Activated CD4-positive, alpha-beta T cell treated with anti-CD3 and anti-CD28 coated beads for 48 hours (primary cell): ENCODE measurements at places on chromosomes 3 and 15.

DNA sequence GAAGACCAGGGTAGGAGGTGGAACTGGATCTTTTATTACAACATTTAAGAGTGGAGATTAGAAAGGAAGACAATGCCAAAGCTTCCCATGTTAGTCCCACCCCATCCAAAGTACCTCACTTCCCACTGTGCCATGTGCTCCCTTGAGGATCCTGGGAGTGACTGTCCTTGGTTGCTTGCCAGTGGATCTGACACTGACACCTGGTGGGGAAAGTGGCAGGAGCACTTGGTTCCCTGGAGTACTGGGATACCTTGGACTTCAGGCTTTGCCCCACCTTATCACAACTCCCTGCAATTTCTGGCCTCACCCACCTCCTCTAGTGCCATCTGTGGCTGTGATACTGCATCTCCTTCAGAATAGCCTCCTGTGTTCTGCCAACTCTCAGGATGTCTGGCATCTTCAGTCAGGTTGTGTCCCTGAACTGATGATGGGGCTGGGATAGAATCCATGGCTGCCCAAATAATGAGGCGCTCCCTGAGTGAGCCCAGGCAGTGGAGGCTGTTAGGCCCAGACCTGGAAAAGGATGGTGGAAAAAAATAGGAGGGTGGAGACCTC is 1.3 kb downstream of the ELL3 start:
- DNase-seq = no peak

DNA sequence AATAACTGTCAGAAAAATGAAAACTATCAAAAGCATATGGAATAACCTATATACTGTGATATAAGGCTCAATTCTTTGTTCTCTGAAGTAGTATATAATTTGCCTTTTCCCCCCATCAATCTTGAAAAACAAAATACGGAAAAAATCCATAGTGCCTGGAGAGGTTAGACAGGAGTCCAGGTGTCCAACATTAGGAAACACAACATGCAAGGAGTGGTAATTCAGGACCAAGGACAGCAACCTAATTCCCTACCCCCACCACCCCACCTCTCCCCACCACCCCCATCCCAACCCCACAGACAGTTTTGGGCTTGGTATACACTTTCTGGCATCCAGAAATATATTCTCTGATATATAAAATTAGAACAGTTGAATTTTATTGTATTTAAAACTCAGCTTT is 55.1 kb upstream of the SLC25A26 start:
- no peak for DNase-seq

- DNase-seq = no peak
These were observed 24.0 kb upstream of the ARNT2 start for GRCh38 chr15:80380154-80380553.

DNA sequence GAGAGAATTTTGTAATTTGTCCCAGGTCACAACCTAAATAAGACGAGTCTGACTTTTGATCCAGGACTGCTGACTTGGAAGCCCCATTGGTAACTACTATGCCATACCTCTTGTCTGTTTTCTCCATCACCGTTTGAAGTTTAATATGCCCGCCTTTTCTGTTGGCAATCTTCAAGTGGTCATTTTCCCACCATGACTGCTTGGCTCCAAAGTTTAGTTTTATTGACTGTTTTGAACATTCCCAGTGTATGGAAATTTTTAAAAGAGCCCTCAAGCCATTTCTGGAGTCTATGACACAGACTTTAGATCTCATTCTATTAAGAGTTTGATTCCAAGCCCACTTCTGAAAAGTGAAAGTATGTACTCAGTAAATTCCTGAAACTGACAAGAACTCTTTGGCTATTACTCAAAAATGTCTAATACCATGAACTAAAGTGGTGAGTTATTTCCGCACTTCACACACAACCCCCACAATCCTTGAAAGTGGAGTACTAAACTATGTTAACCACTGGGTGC is 136.7 kb upstream of the ADAMTS9 start:
- no peak for DNase-seq

DNA sequence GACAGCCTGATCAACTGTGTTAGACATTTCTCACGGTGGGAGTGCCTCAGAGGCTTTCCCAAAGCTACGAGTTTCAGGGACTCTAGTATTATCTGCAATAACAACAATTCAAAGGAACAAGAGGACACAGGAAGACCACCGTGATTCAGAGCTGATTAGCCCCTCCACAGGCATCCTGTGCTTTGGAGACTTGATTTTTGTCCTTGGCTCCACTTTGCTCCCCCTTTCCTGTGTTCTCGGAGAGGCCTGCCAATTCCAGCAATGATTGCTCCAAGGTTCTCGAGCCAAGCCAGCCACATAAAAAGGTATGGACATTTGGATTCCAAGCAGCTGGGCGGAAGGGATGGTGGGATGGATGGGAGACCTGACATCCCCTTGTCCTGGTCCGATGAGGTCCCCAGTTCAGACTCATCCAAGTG is 14.3 kb downstream of the EHD4 start:
- no peak for DNase-seq

DNA sequence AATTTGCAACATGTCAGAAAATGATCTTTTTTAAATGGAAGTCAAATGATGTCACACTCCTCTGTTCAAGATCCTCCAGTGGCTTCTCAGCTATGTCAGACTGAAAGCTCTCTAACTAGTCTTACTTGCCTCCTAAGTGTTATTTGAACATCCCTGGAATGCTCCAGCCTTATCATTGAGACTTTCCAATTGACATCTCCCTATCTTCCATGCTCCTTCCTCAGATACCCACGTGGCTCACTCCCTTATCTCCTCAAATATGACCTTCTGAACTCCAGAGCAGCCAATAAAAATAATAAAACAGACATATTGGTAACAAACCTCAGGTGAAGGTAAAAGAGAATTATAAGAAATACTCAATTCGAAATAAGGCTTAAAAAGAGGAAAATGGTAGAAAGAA is 25.5 kb upstream of the AADAC start:
- DNase-seq = no peak

DNA sequence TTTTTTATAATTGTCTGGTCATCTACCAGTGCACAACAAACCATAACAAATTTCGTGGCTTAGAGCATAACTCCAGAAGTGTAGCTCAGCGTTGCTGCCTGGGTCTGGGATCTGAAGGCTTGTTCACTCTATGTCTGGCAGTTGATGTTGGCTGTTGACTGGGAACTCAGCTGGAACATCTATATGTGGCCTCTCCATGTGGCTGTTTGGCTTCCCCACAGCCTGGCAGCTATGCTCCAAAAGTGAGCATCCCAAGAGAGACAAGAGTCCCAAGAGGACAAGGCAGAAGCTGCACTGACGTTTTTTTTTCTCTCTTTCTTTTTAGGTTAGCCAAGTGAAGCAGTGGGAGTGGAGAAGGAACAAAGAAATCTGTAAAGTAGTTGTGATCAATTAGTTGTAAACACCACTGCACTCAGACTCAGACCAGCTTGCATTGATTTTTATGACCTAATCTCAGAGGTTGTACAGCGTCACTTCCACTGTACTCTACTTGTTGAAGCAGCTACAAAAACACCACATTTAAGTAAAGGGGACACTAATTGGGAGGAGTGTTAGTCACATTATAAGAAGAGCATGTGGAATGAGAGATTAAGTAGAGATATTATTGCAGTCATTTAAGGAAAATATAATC is 2.5 kb upstream of the GPR176 start:
- no peak for DNase-seq

- DNase-seq = no peak
These were observed 41.0 kb downstream of the BHLHE40 start for GRCh38 chr3:5020242-5020722.

DNA sequence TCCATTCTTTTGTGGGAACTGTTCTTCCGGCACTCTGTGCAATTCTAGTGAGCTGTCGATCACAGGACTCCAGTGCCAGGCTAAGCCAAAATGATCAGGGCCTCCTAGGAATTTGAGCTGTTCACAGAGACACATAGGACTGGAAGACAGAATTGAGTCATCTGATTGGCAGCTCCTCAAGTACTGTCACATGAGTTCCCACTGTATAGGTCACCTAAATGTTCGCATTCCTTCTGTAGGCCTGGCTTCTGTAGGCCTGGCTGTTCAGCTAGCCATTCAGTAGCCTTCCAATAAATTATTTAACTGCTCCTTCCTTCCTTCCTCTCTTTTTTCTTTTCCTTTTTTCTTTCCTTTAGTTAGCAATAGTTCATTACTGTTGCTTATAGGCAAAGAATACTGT is 4.3 kb downstream of the PROS1 start:
- DNase-seq = no peak

GRCh38 chr3:5312290-5312689 is 124.8 kb downstream of the EDEM1 start:
- DNase-seq = no peak

GRCh38 chr3:50194903-50195500 is 3.6 kb downstream of the GNAT1 start:
- DNase-seq = peak; percentile 59

DNA sequence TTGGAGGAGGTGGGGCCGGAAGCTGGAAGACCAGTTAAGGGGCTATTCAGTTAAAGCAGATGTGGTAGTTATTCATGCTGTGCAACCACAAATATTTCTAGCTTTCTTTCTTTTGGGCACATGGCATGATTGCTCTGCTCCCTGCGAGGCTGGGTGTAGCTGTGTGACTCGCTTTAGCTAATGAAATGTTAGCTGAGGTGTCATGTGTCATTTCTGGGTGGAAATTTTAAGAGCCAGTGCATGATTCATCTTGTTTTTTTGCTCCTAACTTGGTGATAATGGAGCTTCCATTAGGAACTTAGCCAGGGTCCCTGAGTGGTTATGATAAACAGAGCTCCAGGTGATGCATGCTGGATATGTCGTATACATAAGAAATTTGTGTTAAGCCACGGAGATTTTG is 300.6 kb downstream of the SATB1 start:
- peak; percentile 7 for DNase-seq

DNA sequence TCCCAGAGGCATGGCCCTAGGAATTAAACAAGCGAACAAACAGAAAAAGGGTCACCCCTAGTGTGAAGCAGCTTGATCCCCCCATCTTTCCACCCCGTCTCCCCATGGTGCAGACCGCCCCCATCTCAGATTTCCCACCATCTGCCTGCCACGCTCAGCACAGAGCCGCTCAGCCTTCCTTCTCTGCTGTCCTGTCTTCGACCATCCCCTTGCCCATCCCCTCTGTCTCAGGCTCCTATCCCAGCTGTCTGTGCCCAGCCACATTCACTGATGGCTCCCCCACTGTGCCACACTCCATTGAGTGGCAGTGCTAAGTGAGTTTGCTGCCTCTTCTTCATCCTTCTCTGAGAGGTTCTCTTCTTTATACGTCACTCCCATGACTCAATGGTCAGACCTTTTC is 11.7 kb upstream of the BTBD1 start:
- no peak for DNase-seq

GRCh38 chr3:101939361-101940049 is 90.2 kb downstream of the NFKBIZ start:
- no peak for DNase-seq

GRCh38 chr3:61574854-61575253 is 13.5 kb downstream of the PTPRG start:
- DNase-seq = no peak

- no peak for DNase-seq
These were observed 422.4 kb downstream of the DIPK2A start for GRCh38 chr3:144394032-144394431.

GRCh38 chr3:49310677-49311076 is 29.2 kb downstream of the USP4 start:
- DNase-seq = no peak

DNA sequence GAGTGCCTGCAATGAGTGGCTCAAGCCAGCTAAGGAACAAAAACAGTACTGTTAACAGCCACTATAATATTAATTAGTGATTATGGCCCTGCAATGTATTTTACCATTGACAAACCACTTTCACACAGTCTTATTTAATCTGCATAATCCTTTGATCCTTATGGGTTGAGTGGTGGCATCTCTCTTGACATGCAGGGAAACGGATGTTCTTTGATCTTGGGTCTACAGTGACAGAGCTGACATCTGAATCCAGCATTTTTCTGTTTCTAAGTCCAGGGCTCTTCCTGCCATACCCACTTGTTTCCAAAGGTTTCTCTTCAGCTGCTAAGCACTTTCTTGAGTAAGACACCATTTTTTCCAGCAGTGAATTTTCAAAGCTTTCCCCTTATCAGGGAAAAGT is 277.7 kb upstream of the ROPN1 start:
- no peak for DNase-seq

- no peak for DNase-seq
These were observed 595 bp upstream of the APBA2 start for GRCh38 chr15:28885128-28885629.
